Activated CD8-positive, alpha-beta memory T cell treated with anti-CD3 and anti-CD28 coated beads, Interleukin-2, amount 10 ng/mL, durations not matched to agents 7 days and 5 days (primary cell): ENCODE measurements at places on chromosomes 5 and 9. TPM values are rescaled to one million over a fixed set of nuclear protein-coding genes. Genes with fewer than 3 reads are reported as not detected.
A peak's percentile ranks its signal among the peaks of the same experiment; 100 is the strongest.

- DNase-seq = no peak
- H3K4me3 ChIP-seq = no peak overlapping the region
- H3K27me3 ChIP-seq = peaks cover 11% of the 10 kb centered on the region
- no peak overlapping the region for H3K27ac ChIP-seq
These were observed 28.5 kb downstream of the DPYSL3 start for GRCh38 chr5:147481376-147481775.

- peaks cover 19% of the 10 kb centered on the region for H3K36me3 ChIP-seq
- H3K27me3 ChIP-seq = no peaks in the 10 kb centered on the region
- DNase-seq = no peak
- no peak overlapping the region for H3K27ac ChIP-seq
- peaks cover 4% of the 10 kb centered on the region for H3K4me1 ChIP-seq
These were observed 9.1 kb downstream of the AP3S1 start for GRCh38 chr5:115850744-115851416.

DNA sequence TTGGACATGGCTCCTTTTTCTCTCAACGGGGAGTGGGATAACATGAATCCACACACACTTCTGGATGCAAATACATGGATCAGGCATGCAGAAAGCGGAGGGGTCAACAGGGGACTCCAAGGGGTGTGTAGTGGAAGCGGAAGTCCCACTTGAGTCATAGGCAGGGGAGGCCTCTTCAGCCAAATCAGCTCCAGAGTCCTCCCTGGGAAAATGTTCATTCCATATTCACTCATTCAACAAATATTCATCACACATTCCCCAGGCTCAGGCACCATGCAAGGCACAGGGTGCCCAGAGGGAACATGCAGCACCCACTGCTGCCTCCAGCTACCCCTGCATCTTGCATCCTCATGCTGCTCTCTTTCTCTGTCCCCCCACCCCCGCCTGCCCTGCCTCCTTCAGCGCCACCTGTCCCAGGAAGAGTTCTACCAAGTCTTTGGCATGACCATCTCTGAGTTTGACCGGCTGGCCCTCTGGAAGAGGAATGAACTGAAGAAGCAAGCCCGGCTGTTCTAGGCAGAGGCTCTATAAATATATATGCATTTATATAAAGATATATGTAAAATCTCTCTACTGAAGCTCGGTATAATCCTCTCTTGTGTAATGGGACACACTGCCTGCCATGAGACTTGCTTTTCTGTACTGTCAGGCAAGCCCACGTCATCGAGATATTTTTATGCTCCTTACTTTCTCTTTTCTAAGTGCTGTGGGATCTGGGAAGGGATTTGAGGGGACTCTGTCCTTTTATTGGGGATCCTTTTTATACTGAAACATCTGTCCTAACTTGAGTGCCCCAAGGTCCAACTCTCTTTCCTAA lies 13.6 kb upstream of the AFAP1L1 start:
- no peak overlapping the region for H3K27ac ChIP-seq
- DNase-seq = no peak
- no peaks in the 10 kb centered on the region for H3K4me1 ChIP-seq
- H3K36me3 ChIP-seq = no peaks in the 10 kb centered on the region
- H3K27me3 ChIP-seq = peaks cover 22% of the 10 kb centered on the region

GRCh38 chr5:159883522-159883950 lies 32.7 kb upstream of the ADRA1B start:
- no peak for DNase-seq
- H3K27ac ChIP-seq = no peak overlapping the region
- H3K4me3 ChIP-seq = no peak overlapping the region
- H3K4me1 ChIP-seq = no peaks in the 10 kb centered on the region
- H3K36me3 ChIP-seq = no peaks in the 10 kb centered on the region

DNA sequence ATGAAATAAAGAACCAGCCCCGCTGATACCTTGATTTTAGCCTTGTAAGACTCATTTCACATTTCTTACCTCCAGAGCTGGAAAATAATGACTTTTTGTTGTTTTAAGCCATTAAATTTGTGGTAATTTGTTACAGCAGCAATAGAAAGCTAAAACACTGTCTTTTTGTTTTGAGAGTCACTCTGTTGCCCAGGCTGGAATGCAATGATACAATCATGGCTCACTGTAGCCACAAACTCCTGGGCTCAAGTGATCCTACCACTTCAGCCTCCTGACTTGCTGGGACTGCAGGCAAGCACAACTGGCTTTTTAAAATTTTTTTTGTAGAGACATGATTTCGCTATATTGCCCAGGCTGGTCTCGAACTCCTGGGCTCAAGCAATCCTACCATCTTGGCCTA lies 34.7 kb upstream of the MYO10 start:
- no peak overlapping the region for H3K4me3 ChIP-seq
- H3K36me3 ChIP-seq = no peaks in the 10 kb centered on the region
- no peaks in the 10 kb centered on the region for H3K4me1 ChIP-seq
- no peak for DNase-seq

DNA sequence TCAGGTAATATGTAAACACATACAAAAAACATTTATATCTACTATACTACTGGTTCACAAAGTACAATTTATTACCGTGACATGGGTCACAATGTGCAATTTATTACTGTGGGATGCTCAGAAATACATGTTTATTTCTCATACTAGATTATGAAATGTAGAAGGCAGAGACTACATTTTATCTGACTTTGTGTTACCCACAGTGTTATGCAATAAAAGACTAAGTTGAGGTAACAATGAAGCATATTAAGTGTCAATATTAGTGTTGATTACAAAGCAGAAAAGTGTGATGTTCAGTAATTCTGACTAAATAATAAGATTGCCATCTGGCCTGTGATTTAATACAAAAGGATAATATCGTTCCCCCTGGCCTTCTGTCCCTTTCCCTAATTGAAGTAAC lies 42.4 kb downstream of the CPLANE1 start:
- no peak overlapping the region for H3K27ac ChIP-seq
- H3K4me3 ChIP-seq = no peak overlapping the region
- DNase-seq = no peak
- H3K4me1 ChIP-seq = peaks cover 12% of the 10 kb centered on the region
- H3K36me3 ChIP-seq = peaks cover 8% of the 10 kb centered on the region
- no peaks in the 10 kb centered on the region for H3K27me3 ChIP-seq

- H3K4me1 ChIP-seq = no peaks in the 10 kb centered on the region
- no peak overlapping the region for H3K4me3 ChIP-seq
- no peaks in the 10 kb centered on the region for H3K36me3 ChIP-seq
- DNase-seq = no peak
These were observed 185.5 kb downstream of the SPOCK1 start for GRCh38 chr5:137313526-137314175.

GRCh38 chr9:107577140-107577776 lies 87.7 kb upstream of the KLF4 start:
- no peak overlapping the region for H3K4me3 ChIP-seq
- no peak for DNase-seq
- no peaks in the 10 kb centered on the region for H3K36me3 ChIP-seq
- no peaks in the 10 kb centered on the region for H3K4me1 ChIP-seq

- no peaks in the 10 kb centered on the region for H3K36me3 ChIP-seq
- no peak for DNase-seq
These were observed 322.6 kb upstream of the WWC1 start for GRCh38 chr5:167968837-167969236.

DNA sequence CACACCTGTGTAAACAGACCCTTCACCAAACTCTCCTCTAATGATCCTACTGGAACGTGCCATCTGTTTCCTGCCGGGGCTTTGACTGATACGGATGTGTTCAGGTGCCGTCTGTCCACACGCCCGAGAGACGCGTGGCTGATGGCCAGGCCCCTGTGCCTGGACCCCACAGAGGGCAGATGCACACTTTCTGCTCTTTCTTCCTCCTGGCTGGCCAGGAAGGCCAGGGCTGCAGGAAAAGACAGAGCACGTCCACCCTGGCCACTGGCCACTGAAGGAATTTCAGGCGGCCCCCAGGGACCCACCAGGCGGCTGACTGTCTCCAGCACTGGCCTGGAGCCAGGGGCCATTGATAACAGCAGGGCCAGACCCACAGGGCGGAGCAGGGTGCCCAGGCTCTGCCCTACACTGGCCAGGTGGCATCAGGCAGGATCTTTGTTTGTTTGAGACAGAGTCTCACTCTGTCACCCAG lies 3.6 kb upstream of the ENG start:
- H3K27me3 ChIP-seq = no peaks in the 10 kb centered on the region
- peak overlapping the region; percentile 54 for H3K27ac ChIP-seq
- H3K36me3 ChIP-seq = no peaks in the 10 kb centered on the region
- peaks cover 34% of the 10 kb centered on the region for H3K4me1 ChIP-seq
- DNase-seq = no peak

DNA sequence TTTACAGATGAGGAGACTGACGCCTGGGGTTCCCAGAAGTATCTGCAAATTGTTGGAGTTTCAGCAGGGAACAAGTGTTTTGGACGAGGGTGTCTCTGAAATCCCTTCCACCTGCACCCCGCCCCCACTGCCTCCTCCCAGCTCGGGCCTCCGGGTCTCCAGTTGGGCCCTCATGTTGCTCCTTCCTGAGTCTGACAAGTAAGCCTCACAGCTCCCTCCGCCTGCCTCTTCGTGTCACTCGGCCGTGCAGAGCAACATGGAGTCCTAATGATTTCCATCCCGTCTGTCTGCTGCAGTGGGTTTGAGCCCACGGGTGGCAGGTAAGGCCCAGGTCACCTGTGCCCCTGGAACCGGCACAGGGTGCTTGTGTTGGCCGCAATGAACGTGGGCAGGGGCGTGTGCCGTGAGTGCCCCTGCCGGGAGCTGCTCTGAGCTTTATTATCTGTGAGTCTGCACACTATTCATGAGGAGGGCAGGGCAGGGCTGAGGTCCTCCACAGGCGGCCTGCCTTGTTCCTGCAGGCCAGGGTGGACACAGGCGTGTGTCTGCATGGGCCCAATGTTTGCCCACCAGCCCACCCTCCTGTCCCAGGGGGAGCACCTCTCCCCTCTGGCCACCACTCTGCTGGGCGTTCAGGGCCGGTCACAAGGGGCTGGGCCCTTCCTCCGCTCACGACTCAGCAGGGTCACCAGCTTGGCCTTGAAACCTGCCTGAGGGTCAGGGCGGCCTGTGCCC lies 6.1 kb downstream of the DOK3 start:
- H3K4me3 ChIP-seq = no peak overlapping the region
- H3K27me3 ChIP-seq = peaks cover 16% of the 10 kb centered on the region
- DNase-seq = no peak
- H3K4me1 ChIP-seq = peaks cover 7% of the 10 kb centered on the region

DNA sequence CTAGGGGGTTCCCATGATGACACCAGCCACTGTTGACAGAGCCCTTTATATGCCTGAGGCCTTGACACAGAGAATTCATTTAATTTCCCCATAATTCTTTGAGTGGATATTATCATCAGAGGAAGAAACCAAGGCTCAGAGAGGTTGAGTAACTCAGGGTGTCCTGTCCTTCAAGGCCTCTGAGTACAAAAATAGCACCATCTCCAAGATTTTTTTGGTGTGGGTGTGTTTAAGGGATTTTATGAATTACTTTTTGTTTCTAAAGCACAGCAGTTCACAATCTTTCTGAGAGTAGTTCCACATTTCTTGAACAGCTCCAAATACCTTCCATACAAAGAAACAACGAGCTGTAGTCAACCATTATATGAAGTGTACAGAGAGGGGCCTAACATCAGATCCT lies 6.2 kb upstream of the GSN start:
- no peaks in the 10 kb centered on the region for H3K27me3 ChIP-seq
- no peaks in the 10 kb centered on the region for H3K4me1 ChIP-seq
- no peaks in the 10 kb centered on the region for H3K36me3 ChIP-seq

The CDX1 gene
- total RNA-seq = not detected

The FGF10 gene
- total RNA-seq = not detected

The EQTN gene
- total RNA-seq = not detected

The OTP gene
- not detected for total RNA-seq

The BTNL8 gene
- 1.7 TPM for total RNA-seq
